Gastroesophageal sphincter (tissue), 4 donors: ENCODE measurements at places on chromosomes 1 and 21. TPM values are rescaled to one million over a fixed set of nuclear protein-coding genes. Genes with fewer than 3 reads are reported as not detected.

DNA sequence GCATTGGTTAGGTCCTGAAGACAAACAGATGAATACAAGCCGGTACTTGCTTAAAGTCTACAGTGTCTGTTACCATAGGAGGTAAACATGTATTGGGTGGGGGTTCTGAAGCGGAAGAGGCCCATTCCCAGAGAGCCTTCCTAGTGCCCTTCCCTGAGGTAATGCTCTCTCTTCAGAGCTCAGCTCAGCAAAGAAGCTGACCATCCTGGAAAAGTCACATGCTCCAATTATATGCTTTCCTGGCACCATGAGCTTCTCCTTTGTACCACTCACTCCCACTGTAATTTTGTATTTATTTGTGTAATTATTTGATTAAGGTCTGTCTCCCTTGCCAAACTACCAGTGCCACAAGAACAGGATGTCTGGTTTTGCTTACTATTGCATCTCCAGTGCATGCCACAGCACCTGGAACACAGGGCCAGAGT lies 42.0 kb downstream of the RAB3B start:
- ATAC-seq, result no peak

GRCh38 chr1:200895801-200896530 lies 1.3 kb downstream of the INAVA start:
- no peak for ATAC-seq

GRCh38 chr1:92882819-92883218 lies 51.0 kb downstream of the RPL5 start:
- no peak for ATAC-seq

GRCh38 chr21:33937931-33938339 lies 22.3 kb upstream of the ATP5PO start:
- ATAC-seq, result no peak

GRCh38 chr1:202143011-202143767 lies 1.3 kb downstream of the ARL8A start:
- ATAC-seq, result peak; percentile 39

- peak; percentile 82 for ATAC-seq
Observed at GRCh38 chr1:84698151-84699110, 8.2 kb upstream of the SSX2IP start.

DNA sequence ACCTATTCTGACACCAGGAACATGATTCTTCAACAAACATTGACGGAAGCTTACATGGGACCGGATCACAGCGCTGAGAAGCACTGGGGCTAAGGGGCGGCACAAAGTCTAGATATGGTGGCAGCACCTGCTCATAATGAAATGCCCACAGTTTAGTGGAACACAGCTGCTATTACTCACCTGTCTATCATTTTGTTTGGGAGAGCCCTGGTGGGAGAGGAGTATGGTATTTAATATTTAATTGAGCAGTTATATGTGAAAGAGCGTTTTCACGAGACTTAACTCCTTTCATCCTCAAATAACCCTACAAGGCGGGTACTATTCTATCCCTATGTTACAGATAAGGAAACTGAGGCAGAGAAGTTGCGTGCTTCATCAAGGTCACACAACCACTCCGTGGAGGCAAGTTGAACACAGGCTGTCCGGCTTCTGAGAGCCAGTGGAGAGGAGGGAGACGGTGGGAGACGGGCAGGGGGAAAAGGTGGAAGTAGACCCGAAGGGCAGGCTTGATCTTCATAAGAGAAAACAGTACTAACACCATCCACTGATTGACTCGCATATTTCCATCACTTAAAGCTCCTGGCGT lies 790 bp upstream of the TSNAX start:
- no peak for ATAC-seq

DNA sequence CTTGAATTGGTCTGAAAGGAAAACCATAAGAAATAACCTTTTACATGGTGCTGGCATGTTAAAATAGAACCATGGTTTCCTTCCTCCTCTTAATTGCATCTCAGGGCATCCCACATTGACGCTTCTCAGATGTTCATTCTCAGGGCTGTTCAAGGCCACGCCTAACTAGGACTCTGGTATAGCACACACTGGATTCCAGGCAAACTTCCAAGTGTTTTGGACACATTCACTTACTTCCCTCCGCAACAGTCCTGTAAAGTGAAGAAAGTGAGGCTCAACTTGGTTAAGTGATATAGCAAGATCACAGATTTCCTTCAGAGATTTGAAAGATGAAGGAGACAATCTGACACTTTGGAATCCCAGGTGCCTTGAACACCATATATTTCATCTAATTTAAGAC lies 244.8 kb downstream of the DUSP10 start:
- ATAC-seq, result no peak

GRCh38 chr1:51192213-51192843 lies 43.7 kb upstream of the RNF11 start:
- peak; percentile 58 for ATAC-seq

DNA sequence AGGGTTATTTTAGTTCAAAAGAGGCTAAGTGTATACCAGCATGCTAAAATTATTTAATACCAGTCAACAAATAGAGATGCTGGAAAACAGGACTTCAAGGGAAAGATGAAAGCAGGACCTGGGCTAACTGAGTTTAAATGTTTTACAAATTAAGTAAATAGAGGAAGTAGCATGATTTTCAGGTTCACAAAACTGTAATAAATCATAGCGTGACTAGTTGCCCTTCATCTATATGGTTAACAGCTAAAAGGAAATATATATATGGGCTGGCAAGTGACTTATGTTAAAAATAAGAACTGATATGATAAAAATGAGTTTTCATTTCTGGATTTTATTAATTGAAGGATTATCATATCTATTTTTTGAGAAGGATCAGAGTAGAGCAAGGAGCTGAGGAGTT lies 25.6 kb downstream of the DPYD start:
- no peak for ATAC-seq

DNA sequence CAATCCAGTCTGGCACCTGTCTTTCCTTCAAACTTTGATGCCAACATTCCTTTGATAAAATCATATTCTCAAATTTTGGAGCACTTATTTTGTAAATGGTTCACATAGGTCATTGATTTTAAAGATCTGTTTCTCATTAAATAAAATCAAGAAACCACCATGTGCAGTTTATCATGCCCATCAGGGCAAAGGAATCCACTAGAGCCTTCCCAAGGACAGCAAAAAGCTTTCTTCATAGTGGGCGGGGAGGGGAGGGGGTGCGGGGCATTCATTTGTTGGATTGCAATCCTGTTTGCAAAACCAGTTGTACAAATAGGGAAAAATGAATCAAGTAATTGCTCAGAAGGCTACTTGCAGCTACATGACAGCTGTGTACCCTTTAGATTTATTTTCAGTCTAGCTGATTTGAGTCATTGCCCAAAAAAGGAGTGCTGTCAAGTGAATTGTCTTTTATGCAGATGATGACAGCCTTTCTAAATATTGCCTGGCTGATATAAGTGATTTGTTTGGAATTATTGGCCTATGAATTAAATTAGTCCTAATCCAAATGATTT lies 23.0 kb downstream of the LRRC8B start:
- peak; percentile 25 for ATAC-seq

EVI5 gene
- total RNA-seq, result 49.7 TPM

GRCh38 chr1:24373710-24374109 lies 39.9 kb downstream of the STPG1 start:
- ATAC-seq, result no peak

SPSB1 gene
- total RNA-seq, result 94.9 TPM

DNA sequence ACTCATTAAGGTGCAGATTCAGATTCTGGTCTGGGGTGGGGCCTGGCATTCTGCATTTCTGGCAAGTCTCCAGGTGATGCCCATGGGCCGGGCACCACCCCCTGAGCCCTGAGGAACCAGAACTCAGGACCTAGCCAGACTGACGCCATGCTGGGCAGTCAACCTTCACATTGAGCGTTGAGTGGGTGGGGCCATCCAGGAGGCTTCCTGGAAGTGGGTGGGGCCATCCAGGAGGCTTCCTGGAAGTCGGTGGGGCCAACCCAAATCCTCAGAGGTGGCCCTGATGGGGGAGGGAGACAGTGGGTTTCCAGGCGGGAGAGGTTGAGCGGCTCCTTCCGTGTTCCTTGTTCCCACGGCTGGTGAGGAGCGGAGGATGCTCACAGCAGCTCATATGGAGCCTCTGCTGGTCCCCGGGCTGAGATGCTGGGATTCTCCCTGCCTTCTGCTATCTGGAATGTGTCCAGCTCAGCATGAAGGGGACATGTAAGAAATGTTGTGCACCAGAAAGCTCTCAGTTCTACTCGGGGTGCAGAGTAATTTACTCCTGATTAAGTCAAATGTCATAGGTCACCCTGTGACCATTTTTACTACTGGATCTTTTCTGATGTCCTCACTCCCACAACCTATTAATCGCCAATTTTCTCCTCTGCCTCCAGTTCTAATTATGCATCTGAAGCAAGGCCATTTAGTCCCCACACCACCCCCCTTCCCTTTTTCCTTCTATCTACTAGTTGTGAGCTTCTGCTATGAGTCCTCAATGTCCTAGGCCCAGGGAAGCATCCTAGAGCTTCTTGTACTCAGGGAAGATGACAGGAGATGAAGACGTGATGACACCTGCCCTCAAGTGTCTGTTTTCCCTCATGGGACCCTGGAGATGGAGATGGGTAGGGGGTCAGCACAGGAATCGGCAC lies 435.4 kb downstream of the PTPRU start:
- no peak for ATAC-seq
